Pulmonary artery endothelial cell (primary cell): ENCODE measurements at places on chromosomes 1 and 21. TPM values are rescaled to one million over a fixed set of nuclear protein-coding genes. Genes with fewer than 3 reads are reported as not detected.

- DNase-seq, result no peak
These were observed 9.9 kb upstream of the SPRR4 start for GRCh38 chr1:152960452-152961044.

DNA sequence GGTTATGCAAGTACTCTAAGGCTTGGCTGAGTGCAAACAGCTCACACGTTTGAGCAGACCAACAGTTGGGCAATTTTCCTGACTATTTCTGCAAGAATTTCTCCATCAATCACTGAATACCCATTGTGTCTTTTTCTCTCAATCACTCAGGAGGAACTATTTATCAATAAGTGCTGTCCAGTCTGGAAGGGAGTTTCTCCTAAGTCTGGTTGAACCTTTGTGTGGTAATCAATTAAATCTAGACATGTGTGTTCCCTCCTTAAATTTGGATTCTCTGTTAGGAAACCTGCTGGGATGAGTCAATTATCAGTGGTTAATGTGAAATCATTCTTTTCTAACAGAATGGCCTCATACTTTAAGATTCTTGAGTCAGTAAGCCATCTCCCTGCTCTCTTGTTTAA, 6.8 kb upstream of the AADACL3 start:
- DNase-seq, result no peak

DNA sequence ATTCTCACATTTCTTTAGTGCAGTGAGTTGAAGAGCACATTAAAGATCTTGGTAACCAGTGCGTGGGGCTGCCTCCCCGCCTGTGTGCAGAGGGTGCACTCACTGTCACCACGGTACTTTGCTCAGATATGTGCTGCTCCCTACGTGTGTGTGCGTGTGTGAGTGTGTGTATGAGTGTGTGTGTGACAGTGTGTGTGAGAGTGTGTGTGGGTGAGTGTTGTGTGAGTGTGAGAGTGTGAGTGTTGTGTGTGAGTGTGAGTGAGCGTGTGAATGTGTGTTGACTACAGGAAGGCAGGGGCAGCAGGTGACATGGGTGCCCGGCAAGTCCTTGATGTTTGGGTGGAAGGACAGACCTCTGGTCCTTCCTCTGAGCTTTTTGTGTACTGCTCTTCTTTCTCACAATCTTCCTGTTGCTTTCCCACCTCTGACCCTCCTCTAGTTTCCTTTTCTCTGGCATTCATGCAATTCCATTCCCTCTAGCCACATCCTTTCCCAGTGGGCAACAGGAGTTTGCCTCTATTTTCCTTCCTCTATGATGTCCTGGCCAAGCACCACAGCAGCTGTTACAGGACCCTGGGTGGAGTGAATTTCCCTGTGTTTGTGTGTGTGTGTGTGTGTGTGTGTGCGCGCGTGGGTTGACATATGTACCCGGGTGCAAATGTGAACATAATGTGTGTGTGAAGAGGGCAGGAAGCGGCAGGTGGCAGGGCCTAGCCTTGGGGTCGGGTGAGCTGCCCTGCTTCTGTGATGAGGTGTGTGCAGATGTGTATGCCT, 19.8 kb downstream of the LHX4 start:
- peak; percentile 15 for DNase-seq

GRCh38 chr1:182998482-182998881, 24.7 kb upstream of the LAMC1 start:
- no peak for DNase-seq

GRCh38 chr21:31287201-31287600, 56.9 kb downstream of the TIAM1 start:
- DNase-seq, result no peak

The ERO1B gene
- 0.99 and 3.2 TPM in 2 replicates for total RNA-seq

- DNase-seq, result no peak
These were observed 85.7 kb upstream of the NGF start for GRCh38 chr1:115423776-115424175.

The CBS gene
- total RNA-seq, result 53.9 and 82.4 TPM in 2 replicates

DNA sequence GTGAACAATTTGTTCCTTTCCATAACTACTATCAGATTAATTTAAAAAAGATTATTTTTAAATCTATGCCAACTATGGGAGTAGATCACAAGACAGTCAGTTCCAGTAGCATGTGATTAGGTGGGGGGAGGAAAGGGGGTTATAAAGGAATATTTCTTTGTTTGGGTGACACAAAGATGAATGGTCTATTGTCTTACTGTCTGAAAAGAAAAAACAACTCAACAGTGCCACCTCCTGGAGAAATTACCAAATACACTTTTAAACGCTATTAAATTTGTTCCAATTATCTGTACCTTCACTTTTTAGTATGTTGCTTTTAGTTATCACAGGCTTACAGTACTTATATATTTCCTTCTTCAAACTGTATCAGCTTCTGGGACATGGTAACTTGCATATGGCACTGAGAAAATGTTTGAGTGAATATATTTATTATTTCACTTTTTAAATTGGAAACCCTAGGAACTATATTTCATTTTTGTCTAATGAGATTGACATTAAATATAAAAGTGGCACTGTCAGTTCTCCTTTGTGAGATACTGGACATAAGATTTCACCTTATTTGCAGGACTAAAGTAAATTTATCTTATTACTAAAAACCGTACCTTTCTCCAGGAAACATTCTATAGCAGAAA, 1.7 kb upstream of the SORT1 start:
- DNase-seq, result peak; percentile 32

- DNase-seq, result no peak
These were observed 264.4 kb downstream of the NTNG1 start for GRCh38 chr1:107405236-107405635.

The TIAM1 gene
- under 0.01 and 0.11 TPM in 2 replicates for total RNA-seq

The CLDN14 gene
- total RNA-seq, result 0.66 and 0.99 TPM in 2 replicates

The PTTG1IP gene
- total RNA-seq, result 324 and 432 TPM in 2 replicates

DNA sequence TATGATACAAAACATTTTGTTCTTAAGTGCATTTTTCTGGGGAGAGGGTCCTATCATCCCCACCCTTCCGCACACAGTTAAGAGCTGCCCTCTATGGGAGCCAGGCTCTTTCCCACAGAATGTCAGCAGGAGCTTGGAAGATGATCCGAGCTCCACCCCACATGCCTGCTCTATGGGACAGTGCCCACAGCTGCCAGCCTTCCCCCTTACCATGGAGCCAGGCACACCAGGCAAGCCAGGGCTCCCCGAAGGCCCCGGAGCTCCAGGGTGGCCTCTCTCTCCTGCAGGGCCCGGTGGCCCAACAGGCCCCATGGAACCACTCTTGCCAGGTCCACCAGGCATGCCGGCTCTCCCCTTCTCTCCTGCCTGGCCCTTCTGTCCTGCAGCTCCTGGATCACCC, 10.4 kb upstream of the PEF1 start:
- DNase-seq, result no peak

The SUSD4 gene
- total RNA-seq, result not detected in 2 replicates

- no peak for DNase-seq
These were observed 19.7 kb upstream of the DIPK1A start for GRCh38 chr1:92980732-92981647.

DNA sequence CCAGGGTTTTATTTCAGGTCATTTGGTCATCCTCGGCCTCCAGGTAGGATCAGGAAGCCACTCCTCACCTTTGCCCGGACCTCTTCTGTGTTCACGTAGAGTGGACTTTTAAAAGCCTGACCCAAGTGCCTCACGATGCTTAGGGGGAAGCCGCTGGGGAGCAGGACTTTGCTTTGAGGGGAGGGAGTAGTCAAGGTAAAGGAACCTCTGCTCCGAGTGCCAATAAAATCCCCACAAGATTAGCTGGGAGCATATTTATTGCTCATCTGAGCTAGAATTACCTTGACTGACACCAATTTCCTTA, 603 bp upstream of the DHRS3 start:
- no peak for DNase-seq

The BATF3 gene
- total RNA-seq, result 2.6 and 3.0 TPM in 2 replicates
